Activated naive CD4-positive, alpha-beta T cell treated with anti-CD3 and anti-CD28 coated beads for 36 hours (primary cell): ENCODE measurements at places on chromosomes 13 and 19. TPM values are rescaled to one million over a fixed set of nuclear protein-coding genes. Genes with fewer than 3 reads are reported as not detected.

GRCh38 chr19:6988257-6988656 is 33.0 kb downstream of the MBD3L2B start:
- no peak for DNase-seq

- DNase-seq, result no peak
Observed at GRCh38 chr13:27751953-27752532, 40.2 kb upstream of the GSX1 start.

TINCR gene
- total RNA-seq, result 1.0 TPM

DNA sequence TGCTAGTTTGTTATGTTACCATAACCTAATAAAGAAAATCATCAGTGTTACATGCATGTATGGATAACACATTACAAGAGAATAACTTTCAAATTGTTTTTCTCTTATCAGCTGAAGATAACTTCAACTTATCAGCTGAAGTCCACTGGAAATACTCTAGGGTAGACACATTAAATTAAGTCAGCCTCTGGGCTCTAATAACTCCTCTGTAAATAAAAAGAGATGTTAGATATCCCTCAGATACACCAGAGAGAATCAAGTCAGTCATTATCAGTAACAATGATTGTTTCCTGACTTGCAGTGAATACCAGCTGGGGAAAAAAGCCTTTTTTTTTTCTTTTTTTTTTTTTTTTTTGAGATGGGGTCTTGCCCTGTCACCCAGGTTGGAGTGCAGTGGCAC is 1.6 kb upstream of the KBTBD7 start:
- DNase-seq, result no peak

DACT3 gene
- total RNA-seq, result 2.4 TPM

DNA sequence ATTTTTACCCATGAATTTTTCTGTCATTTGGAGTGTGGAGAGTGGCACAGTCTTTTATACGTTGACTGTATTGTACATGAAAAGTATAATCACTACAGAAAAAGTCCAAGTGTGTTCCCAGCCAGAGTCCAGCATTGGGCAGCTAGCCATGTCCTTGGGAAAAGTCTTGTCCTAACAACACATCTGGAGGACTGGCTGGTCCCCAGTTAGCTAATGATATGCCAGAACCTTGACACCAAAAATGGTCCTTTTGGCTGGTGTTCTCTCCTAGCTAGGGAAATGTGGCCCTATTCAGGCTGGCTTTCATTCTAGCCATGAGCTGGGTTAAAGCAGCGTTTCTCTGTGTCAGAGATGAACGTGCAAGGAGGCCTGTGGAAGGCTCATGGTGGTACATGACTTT is 98.9 kb downstream of the ESD start:
- no peak for DNase-seq

GRCh38 chr19:47433121-47433520 is 13.8 kb upstream of the MEIS3 start:
- DNase-seq, result no peak

DNA sequence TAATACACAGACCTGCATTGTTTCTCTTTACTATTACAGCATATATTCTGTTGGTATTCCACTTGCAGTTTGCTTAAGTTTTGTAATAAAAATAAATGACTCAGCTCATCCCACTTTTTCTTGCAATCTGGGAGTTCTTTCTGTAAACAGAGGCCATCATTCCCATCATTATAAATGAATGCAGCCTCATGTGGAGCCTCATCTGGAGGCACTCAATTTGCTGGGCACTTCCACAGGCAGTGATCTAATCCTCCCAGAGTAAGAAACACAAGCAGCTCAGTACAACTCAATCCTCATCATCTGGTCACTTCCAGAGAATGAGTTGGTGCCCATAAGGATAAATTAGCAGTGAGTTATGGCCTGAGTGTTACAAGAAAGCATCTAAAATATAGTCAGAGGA is 2801.9 kb downstream of the PCDH9 start:
- DNase-seq, result no peak

DNA sequence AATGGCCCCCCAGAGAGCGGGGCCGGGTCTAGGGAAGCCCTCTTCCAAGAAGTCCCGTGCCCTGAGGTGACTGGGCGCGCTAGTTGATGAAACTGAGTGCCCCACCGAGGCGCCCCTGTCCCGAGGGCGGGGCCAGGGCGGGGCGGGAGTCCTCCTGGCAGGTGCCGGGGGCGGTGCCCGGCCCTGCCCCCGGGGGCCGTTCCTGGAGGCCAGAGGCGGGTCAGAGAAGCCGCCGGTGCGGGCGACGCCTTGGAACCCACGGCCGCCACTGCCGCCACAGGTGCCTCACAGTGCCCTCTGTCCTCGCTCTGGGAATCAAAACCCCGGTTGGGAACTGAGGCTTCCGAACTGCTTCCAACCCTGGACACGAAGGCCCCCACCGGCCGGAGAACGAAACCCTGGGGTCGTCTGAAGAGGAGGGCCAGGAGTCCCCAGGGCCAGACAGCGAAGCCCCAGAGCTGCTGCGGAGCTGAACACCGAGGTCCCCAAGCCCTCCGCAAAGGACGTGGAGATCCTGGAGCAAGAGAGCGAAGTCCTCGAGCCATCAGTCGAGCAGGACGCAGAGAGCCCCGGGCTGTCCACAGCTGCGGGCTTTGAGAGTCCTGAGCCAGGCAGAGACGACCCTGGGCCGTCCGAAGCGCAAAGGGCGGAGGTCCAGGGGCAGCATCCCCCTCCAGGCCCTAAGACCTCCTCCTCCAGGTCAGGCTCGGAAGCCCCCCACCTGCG is at the start of gene MISP3:
Gene MISP3, plus strand, starts transcription at position 252 of the 726 bp plus-strand sequence. CDS start 524 bp downstream, outside the sequence.
- DNase-seq, result peak; percentile 30

GRCh38 chr13:77584106-77584505 is 48.6 kb downstream of the SCEL start:
- no peak for DNase-seq

DNA sequence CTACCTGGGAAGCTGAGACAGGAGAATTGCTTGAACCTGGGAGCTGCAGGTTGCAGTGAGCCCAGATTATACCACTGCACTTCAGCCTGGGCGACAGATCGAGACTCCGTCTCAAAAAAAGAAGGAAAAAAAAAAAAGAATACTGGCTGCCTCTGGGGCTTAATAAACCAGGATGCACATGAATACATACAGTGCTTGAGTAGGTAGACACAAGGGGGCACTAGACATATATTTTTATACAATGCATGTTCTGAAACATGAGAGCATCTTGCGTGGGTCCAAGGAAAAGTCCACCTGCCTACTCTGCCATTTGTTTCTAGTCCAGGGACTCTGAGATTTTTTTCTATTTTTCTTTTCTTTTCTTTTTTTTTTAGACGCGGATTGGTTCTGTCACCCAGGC is 31.2 kb downstream of the KEAP1 start:
- no peak for DNase-seq

- no peak for DNase-seq
Observed at GRCh38 chr19:15433519-15434069, 14.8 kb upstream of the AKAP8L start.

KANK3 gene
- total RNA-seq, result 0.17 TPM

CILP2 gene
- total RNA-seq, result 0.22 TPM

GRCh38 chr13:33956346-33956745 is 138.4 kb downstream of the RFC3 start:
- DNase-seq, result no peak

GRCh38 chr19:29662604-29663404 is 2.5 kb upstream of the PLEKHF1 start:
- DNase-seq, result peak; percentile 44

NLRP9 gene
- not detected for total RNA-seq

SYNGR4 gene
- 0.50 TPM for total RNA-seq

GRCh38 chr13:98509271-98510155 is 67.4 kb downstream of the STK24 start:
- peak; percentile 69 for DNase-seq

- DNase-seq, result peak; percentile 18
Observed at GRCh38 chr13:77374786-77375185, 47.9 kb upstream of the MYCBP2 start.

GRCh38 chr13:20945952-20946383 is 43.4 kb upstream of the XPO4 start:
- DNase-seq, result peak; percentile 9

DNA sequence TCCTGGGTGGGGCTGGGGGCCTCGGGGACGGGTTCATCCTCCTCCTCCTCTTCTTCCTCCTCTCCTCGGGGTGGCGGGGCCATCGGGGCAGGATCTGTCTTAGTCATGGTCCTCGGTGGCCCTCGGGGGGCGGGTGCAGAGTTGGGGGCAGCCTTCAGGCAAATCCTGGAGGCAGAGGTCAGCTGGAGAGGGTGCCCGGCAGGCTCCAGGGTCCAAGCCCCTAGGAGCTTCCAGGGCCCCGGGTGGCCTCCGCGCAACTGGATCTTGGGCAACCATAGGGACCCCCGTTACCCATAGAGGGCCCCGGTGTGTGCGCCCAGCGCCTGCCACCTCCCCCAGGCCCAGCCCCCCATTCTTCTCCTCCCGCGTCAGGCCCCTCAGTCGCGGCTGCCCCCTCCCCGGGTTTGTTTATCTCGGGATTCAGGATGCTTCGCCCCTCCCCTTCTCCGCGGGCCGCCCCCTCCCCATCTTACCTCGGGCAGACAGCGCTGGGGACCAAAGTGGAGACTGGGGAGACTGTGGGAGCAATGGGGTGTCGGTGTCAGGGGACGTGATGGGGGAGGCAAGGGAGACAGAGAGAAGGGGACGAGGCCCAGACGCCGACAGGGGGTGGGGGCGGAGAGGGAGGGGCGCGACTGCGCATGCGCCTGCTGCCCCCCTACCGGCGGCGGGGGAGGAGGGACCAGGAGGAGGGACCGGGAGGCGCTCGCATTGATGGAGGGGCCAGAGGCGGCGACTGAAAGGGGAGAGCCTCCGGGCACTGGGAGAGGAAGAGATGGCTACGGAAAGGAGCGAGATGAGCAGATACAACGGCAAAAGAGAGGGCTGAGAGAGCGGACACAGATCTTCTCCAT is at the start of gene CLIP3:
Gene CLIP3, minus strand, starts transcription at position 623 of the 854 bp plus-strand sequence. Its CDS starts 516 bp downstream, at position 107.
- no peak for DNase-seq

- no peak for DNase-seq
Observed at GRCh38 chr13:100300243-100300642, 211.3 kb downstream of the PCCA start.

- no peak for DNase-seq
Observed at GRCh38 chr13:47480121-47480520, 521.0 kb downstream of the SUCLA2 start.

SAFB2 gene
- 118 TPM for total RNA-seq

GRCh38 chr19:1896508-1896907 is 8.7 kb upstream of the ADAT3 start:
- no peak for DNase-seq

DNA sequence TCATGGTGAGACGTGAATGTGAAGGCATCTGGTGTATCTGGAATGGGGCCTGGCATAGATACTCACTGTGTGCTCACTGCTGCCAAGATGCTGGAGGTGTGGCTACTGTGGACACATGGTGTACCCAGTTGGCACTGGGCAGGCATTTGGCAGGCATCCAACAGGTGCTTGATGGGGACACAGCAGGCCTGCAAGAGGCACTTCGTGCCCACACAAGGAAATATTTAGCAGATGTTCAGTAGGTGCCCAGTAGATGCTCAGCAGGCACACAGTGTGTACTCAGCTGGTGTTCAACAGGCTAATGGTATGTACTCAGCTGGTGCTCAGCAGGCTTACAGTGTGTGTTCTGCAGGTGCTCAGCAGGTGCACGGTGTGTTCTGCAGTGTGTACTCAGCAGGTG is 14.2 kb downstream of the CRTC1 start:
- no peak for DNase-seq

CDX2 gene
- not detected for total RNA-seq

DNA sequence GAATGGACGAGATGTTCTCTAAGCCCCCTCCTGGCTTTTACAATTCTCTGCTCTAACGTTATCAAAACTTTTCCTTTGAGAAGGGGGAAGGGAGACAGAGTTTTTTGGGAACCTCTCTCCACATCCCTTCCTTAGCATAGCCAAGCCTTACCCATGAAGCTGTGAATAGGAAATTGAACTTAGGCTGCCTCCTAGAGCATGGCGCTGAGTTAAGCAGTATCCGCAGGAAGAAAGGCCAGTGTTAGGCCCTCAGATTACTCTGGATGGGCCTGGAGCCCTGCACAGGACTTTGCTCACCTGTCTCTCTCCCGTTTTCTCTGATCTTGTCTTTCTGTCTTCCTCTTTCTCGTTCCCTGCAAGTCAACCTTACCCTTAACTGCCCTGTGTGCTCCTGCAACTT is 39.6 kb downstream of the CYP2B6 start:
- no peak for DNase-seq

ZNF560 gene
- not detected for total RNA-seq

- DNase-seq, result no peak
Observed at GRCh38 chr13:59880468-59880867, 283.3 kb downstream of the DIAPH3 start.

ZNF527 gene
- 5.0 TPM for total RNA-seq

GPR4 gene
- not detected for total RNA-seq

- DNase-seq, result no peak
Observed at GRCh38 chr13:98295371-98295770, 118.3 kb upstream of the RNF113B start.

SCN1B gene
- total RNA-seq, result 0.83 TPM

NCCRP1 gene
- not detected for total RNA-seq
